ENCODE measurements at places on chromosomes 13 and 19.

- DNase-seq, result no peak
Measured at GRCh38 chr19:32869966-32870573, 503 bp upstream of the SLC7A9 start.

GRCh38 chr13:97434397-97435201, 630 bp downstream of the RAP2A start:
- DNase-seq, result peak; percentile 13

GRCh38 chr13:35723053-35723461, 246.6 kb upstream of the MAB21L1 start:
- DNase-seq, result no peak

DNA sequence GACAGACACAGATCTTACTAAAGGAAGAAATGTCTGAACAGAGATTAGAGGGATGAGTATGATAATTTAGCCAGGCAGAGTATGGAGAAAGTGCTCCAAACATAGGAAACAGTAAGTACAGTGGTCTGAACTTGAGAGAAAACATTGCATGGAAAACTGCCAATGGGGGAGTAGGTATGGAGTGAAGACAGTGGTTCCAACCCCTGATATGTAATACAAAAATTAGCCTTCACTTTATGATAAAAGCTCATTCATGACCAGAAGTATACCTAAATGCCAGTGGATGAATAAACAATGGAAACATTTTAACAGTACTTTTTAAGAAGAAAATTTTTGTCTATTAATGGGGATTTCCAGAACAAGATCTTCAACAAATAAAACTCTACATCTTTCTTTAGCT, 334.0 kb downstream of the DIAPH3 start:
- DNase-seq, result no peak

- no peak for DNase-seq
Measured at GRCh38 chr13:111295886-111296285, 24.6 kb upstream of the TEX29 start.

- DNase-seq, result no peak
Measured at GRCh38 chr13:40596484-40596883, 70.0 kb downstream of the FOXO1 start.

DNA sequence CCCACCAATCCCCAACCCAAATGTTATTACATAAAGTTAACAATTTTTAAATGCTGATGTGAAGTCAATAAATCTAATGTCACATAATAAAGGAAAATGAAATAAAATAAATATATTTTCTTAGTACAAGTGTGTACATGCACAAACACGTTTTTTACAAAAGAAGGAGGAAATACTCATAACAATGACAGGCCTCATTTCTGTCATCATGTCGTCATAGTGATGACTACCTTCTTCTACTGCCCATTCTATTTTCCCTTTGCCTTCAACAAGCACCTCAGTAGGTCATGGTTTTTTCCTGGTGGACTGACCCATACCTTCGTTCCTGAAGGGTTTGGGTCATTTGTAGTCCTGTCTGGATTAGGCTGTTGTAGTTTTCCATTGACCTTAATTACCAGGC, 185.3 kb upstream of the IPO5 start:
- DNase-seq, result no peak

DNA sequence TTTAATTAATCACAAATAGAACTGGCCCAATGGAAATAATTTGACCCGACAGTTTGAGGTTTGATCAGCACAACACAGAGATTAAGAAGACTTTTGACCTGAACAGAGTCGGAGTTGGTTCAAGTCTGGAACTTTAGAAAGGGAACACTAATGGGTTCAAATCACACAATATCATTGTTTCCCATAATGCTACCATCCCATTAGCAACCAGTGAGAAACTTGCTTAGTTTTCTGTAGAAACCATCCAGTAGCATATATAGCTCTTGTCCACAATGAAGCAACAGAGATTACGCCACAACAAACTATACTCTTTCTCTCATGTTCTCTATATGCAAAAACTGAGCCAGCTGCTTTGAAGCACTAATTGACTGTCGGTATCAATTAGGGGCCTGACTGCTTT, 376.9 kb upstream of the SPRY2 start:
- no peak for DNase-seq

- DNase-seq, result no peak
Measured at GRCh38 chr13:67069117-67069767, 160.9 kb downstream of the PCDH9 start.

DNA sequence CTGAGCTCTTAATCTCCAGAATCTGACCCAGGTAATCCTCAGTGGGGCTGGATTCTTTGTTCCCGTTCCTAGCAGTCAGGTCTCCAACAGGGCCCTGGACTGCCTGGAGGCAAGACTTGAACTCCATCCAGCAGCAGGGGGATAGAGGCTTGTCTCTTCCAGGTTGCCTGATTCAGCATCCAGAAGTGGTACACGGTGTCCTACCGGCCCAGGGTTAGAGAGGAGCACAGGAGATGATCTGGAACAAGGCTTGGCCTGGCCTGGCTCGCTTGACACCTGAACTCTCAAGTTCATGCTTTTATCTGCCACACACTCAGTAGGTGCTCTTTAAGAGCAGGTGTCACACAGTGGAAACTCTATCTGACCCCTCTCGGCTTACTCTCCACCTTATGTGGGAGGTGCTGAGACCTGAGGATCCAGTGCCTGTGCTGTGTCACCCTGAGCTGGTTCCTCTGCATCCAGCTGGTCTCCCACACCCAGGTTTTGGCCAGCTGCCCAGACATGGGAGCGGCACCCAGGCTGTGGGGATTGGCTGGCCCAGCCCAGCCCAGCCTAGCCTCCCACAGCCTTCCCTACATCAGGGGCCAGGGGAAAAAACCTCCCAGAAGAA, at the start of gene CYP4F3:
CYP4F3 (plus strand) TSS at position 604 of the 610 bp plus-strand sequence. CDS start 519 bp downstream, outside the sequence.
- DNase-seq, result no peak

GRCh38 chr13:35768551-35768950, 292.1 kb upstream of the MAB21L1 start:
- DNase-seq, result no peak

DNA sequence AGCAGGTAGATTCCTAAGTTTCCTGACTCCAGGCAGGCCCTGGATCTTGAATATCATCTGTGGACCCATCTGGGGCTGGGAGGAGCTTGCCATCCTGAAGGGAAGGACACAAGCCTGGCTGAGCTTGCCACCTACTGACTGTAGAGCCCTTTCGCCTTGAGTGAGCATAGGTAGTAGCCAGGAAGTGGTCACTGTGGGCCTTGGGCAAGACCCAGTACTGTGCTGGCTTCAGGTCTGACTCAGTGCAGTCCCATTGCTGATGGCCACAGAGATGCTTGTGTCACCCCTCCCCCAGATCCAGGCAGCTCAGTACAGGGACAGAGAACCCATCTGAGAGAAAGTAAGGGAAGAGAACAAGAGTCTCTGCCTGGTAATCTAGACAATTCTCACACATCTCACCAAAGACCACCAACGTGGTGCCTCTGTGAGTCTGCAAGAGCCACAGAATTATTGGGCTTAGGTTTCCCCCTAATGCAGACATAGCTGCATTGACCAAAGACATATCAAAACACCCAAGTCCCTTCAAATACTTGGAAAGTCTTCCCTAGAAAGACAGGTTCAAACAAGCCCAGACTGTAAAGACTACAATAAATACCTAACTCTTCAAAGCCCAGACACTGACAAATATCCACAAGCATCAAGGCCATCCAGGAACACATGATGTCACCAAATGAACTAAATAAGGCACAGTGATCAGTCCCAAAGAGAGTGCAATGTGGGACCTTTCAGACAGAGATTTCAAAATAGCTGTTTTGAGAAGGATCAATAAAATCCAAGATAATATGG, 108.2 kb upstream of the WASF3 start:
- DNase-seq, result no peak

- DNase-seq, result no peak
Measured at GRCh38 chr13:48828962-48829411, 146.7 kb upstream of the FNDC3A start.

DNA sequence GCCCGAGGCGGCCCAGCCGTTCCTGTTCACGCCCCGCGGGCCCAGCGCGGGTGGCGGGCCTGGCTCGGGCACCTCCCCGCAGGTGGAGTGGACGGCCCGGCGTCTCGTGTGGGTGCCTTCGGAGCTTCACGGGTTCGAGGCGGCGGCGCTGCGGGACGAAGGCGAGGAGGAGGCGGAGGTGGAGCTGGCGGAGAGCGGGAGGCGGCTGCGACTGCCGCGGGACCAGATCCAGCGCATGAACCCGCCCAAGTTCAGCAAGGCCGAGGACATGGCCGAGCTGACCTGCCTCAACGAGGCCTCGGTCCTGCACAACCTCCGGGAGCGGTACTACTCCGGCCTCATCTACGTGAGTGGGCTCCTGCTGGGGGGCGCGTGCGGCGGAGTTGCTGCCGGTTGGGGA, 7.0 kb downstream of the MYH14 start:
- DNase-seq, result no peak

GRCh38 chr19:38503077-38503410, 69.6 kb downstream of the RYR1 start:
- DNase-seq, result no peak

Measured in activated T-helper 1 cell treated with Interleukin-2 at 50 U/mL for 16 hours (primary cell).